T-cell (primary cell): ENCODE measurements at places on chromosomes 11 and 22.
A peak's percentile ranks its signal among the peaks of the same experiment; 100 is the strongest.

DNA sequence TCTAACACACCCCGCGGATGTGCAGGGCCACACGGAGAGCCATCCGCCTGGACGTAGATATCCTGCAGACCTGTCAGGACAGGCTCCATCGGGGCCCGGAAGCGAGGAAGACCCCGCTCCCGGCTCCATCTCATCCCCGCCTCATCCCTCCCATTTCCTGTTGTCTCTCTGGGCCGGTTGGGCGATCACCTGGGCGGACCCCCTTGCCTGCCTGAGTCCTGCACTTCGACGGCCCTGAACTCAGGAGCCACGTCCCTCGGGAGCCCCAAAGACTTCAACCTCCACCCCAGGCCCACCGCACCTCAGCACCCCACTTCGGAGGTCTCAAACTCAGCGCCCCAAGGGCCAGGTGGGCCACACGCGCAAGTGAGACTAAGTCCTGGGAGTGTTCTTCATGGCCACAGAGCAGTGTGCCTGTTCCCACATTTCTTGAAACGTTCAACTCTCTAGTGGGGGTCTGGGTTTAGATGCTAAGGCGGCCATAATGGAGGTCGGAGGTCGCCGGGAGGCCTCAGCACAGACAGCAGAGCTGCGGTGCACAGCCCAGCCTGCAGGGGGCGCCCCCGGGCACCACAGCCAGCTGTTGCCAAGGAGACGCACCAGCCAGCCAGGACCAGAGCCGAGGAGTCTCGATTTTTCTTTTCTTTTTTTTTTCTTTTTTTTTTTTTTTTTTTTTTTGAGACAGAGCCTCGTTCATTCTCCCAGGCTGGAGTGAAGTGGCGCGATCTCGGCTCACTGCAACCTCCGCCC, 26.0 kb upstream of the FADD start:
- peak; percentile 58 for DNase-seq

DNA sequence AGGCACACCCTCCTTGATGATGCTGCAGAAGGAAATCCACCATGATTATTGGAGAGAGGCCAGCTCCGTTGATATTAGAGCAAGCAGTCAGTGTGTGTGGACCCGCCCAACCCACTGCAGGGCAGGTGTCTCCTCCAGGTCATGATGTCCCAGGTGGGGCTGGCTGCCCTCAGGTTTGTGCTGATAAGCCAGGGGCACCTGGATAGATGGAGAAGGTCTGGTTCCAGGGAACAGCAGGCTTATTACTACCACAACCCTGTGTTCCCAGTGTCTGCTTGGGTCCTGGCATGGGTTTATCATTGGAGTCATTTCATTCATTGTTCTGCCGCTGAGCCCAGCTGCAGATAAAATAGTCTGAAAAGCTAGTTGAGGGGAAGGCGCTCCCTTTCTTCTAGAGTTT, 181.1 kb upstream of the NECTIN1 start:
- no peak for DNase-seq

GRCh38 chr11:68159665-68160064, 38.5 kb upstream of the CHKA start:
- no peak for DNase-seq

DNA sequence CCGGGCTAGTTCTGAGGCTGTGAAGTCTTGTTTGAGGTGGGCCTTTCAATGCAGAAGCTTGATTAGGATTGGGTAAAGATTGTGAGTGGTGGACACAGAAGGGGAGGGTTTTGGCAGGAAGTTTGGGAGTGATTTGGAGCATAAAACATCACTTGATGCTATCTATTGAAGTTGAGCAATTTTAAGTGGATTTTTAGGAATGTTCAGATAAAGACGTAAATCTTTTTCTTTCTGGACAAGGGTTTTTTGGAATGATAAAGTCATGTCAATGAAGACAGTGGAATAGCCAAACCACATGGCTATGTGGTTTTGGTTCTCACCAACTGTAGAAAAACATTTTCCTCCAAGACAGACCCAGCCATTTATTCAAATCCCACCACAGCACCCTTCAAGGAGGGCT, 111.2 kb upstream of the SNX19 start:
- no peak for DNase-seq

- no peak for DNase-seq
Measured at GRCh38 chr11:26651916-26652315, 69.9 kb downstream of the SLC5A12 start.

GRCh38 chr11:4647766-4648165, 4.0 kb downstream of the OR51E1 start:
- no peak for DNase-seq

GRCh38 chr11:64208796-64209562, 2.5 kb downstream of the FERMT3 start:
- DNase-seq, result no peak

GRCh38 chr11:11534981-11535380, 86.8 kb downstream of the GALNT18 start:
- DNase-seq, result no peak

GRCh38 chr22:19721330-19722177, 1.8 kb upstream of the GP1BB start:
- DNase-seq, result no peak

DNA sequence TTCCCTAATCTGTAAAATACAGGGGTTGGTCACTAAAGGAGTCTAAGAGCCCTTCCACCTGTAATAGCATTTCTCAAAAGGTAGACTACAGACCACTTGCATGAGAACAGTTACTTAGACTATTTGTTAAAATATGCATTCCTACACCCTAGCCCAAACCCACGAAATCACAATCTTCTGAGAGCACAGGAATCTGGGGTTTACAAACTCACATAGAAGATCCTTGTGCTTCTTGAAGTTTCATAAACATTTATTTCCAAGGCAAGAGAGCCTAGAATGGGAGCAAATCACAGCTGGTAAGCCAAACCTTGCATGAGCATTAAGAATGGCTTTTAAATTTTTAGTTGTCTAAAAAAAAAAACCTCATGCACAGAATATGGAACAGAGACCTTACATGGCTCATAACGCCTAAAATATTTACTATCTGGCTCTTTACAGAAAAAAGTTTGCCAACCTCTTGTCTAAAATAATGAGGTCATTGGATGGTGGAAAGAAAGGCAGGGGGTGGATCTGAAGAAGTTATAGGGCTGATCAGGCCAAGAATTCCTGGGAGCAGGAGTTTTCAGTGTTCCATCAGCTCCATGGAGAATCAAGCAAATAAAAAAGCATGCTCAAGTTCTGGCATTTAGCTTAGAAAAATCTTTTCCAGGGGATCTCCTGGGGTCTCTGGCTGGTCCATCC, 133.4 kb downstream of the CCDC34 start:
- no peak for DNase-seq

DNA sequence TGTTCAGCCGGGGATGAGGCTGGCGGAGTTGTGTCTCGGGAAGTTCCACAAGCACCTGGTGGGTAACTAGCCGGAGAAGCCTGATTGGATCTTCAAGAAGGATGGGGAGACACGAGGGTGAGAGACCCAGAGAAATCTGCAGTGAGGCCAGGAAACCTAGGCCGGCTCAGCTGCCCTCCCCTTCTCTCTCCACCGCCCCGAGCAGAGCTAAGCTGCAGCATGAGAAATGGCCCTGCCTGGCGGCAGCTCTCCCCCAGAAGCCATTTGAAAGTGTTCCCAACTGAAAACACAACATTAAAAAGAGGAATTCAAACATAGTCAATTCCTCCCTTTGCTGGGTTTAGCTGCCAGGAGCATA, 77.8 kb upstream of the SHISAL1 start:
- no peak for DNase-seq

DNA sequence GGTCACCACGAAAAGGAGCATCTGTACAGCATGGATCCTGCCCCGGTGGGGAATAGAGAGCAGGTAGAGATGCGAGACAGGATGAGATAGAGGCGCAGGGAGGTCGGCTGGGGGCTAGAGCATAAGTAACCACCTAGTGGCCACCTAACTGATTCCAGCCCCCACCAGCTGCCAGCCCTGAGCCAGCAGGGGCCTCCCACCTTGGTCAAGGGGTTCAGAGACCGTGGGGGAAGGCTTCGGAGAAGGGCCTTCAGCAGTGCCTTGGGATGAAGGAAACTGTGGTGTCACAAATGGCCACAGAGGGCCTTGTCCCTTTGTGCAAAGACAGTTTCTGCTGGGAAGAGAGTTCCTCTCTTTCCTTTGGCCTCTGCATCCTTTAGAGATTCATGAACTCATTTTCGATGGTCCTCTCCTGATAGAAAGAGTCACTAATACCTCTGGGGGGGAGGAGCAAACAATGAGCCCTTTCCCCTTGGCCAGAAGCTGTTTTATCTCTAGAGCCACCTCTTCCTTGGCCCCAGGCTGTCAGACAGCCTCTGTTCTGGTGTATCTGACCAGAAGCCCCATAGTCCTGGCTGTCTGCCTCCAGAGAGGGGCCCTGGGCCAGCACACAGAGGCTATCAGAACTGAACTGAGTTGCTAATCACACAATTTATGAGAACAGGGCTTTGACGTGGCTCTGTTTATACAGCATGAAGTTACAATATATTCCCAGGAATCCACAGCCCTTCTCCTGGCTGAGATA, 146.0 kb downstream of the PARVA start:
- no peak for DNase-seq

DNA sequence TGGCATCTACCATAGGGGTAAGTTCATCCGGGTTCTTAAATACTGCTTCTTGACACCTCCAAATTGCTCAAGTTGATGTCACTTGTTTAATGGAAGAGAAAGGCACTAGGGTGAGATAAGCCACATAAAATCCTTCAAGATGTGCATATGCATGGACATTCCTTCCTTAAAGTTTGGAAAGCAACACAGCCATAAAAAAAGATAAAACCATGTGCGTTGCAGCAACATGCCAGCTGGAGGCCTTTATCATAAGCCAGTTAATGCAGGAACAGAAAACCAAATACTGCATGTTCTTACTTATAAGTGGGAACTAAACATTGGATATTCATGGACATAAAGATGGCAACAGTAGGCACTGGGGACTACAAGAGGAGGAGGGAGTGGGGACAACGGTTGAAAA, 8.0 kb upstream of the IL18BP start:
- DNase-seq, result no peak

DNA sequence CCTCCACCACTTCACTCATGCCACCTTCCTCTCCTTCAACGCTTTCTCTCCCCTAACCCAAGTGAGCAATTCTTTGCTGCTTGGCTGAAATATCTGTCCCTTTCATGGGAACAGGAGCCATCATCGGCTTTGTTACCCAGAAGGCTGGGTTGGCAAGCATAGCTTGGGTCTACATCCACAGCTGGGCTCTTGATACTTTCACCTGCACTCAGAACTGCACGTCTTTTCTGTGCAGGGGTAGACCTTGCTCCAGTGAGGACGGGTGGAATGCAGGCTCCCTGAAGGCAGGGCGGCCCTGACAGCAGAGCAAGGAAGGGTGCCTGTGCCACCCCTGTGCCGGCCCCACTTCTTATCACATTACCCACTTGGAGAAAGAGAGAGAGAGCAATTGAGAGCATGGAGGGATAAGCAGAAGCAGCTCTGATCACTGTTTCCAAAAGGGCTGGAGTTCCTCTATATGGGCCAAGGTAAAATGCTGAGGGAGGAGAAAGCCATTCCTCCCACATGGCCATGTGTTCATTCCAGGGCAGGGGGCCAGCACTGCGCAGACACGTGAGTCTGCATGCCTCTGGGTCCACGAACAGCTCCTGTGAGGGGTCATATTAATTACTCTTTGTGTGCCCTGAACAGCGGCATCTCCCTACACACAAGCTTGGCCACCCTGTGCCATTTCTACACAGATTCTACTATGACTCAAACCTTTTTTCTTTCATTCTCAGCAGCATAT, 181.8 kb downstream of the BUD13 start:
- DNase-seq, result no peak
